ENCODE measurements at places on chromosomes 5 and 9.

DNA sequence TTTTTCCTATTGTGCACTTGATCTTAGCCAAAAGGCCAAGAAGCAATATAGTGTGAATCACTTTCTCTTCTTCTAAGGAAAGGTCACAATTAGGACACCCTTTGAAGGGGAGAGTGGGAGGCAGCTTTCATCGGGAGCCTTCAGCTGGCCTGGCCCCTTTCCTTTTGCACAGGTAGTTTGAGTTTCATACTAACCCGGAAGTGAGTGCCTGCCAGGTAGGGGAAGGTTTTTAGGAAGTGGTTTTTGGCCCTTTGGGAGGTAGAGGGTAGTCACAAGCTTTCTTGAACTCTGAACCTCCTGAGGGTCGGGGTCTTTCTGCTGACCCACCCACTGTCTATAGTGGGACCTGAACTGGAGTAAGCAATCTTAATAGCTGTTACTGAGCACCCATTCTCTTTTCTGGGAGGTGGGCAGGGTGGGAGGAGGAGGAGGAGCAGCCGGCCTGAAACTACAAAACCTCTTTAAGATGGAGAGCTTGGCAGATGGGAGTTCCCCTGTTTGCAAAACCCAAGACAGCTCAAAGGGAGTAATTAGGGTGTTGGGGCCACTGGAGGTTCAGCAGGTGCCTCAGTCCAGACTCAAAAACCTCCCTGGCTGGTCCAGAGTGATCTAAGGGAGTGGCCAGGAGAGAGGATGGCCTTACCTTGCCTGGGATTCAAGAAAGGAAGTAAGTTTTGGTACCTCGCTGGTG lies 6.0 kb downstream of the LARP1 start:
- DNase-seq = no peak

- no peak for DNase-seq
Measured at GRCh38 chr5:50672663-50673062, 6.2 kb downstream of the PARP8 start.

GRCh38 chr5:142091012-142091411 lies 17.6 kb upstream of the NDFIP1 start:
- DNase-seq = no peak

- DNase-seq = no peak
Measured at GRCh38 chr9:70007831-70008230, 35.8 kb upstream of the MAMDC2 start.

DNA sequence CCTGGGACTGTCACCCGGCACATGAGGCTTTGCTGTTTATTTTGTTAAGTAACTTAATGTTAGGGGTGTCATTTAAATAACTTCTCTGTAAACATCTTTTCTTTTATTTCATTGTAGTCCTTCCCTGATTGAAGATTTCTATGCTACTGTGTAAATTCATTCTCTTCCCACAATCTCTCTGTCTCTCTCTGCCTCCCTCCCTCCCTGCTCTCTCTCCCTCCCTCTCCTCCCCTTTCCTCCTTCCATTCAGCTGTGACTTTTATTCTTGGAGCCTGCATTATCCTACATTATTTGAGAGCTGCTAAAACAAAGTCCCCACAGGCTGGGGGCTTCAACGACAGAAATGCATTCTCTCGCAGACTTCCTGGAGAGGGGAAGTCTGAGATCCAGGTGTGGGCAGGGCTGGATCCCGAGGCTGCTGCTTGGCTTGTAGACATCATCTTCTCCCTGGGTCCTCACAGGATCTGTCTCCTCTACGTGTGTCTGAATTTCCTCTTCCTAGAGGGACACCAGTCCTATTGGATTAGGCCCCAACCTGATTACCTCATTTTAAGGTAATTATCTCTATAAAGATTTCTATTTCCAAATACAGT lies 18.4 kb downstream of the UBE2QL1 start:
- no peak for DNase-seq

DNA sequence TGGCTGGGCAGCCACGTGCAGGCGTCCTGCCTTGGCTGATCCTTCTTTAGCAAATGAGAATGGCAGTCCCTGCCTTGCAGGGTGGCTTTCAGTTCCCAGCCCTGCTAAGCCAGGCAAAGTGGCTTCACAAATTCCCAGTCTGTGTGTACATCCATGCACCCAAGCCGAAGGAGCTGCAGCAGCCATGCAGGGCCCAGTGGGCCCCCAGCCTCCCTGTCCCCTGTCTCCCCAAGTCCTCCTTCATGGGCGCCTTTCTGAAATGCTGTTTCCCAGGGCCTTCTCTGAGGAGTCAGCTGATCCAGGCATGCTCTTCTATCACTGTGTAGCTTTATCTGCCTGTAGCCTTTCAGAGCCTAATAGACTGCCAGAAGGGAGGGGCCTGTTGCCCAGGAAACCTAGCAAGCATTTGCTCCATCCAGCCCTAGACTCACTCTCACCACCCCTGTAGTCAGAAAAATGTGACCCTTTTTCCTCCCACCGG lies 47.4 kb upstream of the SHC3 start:
- no peak for DNase-seq

GRCh38 chr5:29896646-29897045 lies 1296.8 kb upstream of the CDH6 start:
- no peak for DNase-seq

DNA sequence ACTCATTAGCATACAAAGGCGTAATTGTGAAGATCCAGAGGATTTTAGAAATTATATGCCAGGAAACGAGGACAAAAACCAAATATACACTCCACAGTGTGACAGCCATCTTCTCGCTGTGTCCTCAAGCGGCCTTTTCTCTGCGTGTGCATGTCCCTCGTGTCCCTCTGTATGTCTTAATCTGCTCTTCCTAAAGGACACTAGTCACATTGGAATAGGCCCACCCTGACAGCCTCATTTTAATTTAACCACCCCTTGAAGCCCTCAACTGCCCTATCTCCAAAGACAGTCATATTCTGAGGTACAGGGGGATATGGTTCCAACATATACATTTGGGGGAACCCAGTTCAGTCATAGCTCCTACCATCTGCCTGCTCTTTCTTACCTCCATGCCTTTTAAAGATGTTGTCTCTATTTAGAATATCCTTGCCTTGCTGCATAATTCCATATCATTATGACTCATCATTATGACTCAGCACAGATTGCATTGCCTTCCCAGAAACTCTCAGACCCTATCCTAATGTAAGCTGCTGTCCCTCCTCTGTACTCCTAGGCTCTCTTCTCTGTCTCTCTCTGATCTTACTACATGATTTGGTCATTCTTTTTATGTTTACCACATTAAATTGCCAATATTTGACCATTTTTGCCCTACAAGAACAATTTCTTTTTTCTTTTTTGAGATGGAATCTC lies 210.9 kb downstream of the AOPEP start:
- no peak for DNase-seq

- DNase-seq = no peak
Measured at GRCh38 chr5:43020399-43020746, 19.7 kb downstream of the ANXA2R start.

GRCh38 chr5:21644032-21644431 lies 1209.1 kb downstream of the CDH12 start:
- no peak for DNase-seq

DNA sequence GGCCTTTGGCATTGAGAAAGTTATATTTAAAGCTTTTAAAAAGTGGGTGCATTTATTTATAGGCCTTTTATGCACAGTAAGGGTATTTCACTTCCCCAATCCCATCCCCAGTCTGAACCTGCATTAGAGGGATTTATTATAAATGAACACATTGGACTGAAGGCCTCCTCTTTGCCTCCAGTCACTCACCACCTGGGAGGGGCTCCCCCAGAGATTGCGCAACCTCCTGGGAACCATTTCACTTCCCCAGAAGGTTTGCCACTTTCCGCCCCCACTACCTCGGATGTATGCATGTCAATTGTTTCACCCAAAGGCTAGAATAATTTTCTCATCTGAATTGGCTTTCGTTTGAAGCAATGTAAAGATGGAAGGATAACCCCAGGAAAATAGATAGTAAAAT lies 29.8 kb upstream of the VCAN start:
- DNase-seq = no peak

GRCh38 chr9:105148328-105149006 lies 96.0 kb upstream of the SLC44A1 start:
- no peak for DNase-seq

- DNase-seq = no peak
Measured at GRCh38 chr5:120155873-120156272, 308.2 kb upstream of the PRR16 start.

- DNase-seq = no peak
Measured at GRCh38 chr9:107153336-107153735, 129.7 kb upstream of the RAD23B start.
